T47D (cell line): ENCODE measurements at places on chromosomes 2 and 18.

DNA sequence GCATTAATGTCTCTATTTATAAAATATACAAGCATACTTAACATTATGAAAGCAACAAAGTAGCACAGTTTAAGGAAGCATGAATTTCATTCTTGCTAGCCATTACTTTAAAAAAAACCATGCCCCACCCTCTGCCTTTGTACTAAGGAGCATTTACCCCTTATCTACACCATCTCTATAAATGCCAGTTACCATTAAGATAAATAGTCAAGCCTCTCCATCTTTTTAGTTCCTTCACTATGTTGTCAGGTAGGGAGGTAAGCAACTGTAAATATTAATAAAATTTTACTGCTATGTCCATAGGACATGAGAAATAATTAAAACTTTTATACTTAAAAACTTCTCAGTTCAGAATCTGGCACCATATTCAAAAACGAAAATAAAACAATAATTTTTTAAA lies 42.1 kb downstream of the ROCK1 start:
- DNase-seq: no peak

DNA sequence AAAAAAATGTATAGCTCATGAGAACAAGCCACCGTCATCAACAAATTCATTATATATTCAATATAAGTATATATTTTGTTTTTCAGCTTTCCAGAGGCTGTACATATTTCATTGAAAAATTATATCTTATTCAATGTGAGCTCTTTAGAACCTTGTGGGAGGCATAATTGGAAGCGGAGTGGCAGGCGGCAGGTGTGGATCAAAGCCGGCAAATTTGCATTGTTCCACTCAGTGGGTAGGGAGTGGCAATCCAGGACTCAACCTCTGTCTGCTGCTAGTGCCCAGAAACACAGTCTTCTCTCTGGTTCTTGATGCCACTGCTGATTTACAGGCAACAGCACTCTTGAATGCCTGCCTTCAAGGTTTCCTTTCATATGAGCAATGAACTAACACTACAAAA lies 46.9 kb downstream of the GCA start:
- no peak for DNase-seq

- no peak for DNase-seq
Observed at GRCh38 chr18:72375618-72376017, 168.5 kb downstream of the CBLN2 start.

GRCh38 chr2:26598336-26598995 lies 42.7 kb downstream of the CIB4 start:
- no peak for DNase-seq

- no peak for DNase-seq
Observed at GRCh38 chr2:85253890-85254289, 73.9 kb downstream of the TGOLN2 start.

DNA sequence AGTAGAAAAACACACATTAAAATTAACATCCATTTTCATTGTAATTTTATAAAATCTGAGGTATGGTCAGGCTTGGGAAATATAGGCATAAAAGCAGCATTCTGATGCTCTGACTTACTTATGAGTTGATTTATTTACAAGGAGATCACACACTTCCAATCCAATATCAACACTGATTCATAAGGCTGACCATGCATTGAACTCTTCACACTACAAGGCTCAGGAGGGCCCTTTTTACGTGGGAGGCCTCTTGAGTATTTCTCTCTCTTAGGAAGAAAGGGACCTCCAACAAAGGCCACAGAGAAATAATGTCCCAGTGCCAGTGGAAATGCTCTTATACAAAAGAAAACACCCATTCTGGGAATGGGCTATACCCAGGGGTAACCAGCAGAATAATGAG lies 222.8 kb downstream of the NAPG start:
- DNase-seq: no peak

GRCh38 chr2:200863782-200864175 lies 679 bp downstream of the CLK1 start:
- DNase-seq: no peak

DNA sequence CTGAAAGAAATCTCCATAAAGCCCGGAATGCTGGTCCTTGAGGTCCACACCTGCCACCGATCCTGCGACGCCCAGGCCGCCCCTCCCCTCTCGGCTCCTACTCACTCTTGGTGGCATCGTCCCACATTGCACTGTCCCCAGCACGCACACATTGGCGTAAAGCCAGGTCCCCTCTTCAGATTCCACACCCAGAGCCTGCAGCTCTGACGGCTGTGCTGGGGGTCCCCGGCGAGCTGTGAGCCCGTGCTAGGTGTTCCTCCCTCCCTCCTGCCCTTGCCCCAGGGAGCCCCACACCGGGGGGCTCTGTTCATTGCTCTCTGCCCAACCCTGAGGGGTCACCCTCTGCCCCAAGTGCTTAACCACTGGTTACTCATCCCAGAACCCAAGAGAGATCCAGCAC lies 8.5 kb downstream of the TPO start:
- DNase-seq: no peak

DNA sequence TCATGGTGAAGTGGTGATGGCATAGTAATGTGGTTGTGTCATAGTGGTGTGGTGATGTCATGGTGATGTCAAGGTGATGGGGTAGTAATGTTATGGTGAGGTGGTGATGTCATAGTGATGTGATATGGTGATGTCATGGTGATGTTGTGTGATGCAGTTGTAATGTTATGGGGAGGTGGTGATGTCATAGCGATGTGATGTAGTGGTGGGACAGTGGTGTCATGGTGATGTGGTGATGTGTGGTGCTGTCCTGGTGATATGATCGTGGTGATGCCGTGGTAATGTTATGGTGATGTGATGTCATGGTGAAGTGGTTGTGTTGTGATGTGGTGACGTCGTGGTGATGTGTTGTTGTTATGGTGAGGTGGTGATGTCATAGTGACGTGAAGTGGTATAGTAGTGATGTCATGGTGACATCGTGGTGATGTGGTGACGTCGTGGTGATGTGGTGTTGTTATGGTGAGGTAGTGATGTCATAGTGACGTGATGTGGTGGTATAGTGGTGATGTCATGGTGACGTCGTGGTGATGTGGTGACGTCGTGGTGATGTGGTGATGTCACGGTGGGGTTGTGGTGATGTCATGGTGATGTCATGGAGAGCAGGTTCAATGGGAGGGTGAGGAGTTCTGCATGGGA lies 242.7 kb upstream of the MYT1L start:
- no peak for DNase-seq

- DNase-seq: no peak
Observed at GRCh38 chr2:36348721-36349120, 6.9 kb upstream of the CRIM1 start.

- no peak for DNase-seq
Observed at GRCh38 chr18:44671914-44672313, 8.8 kb upstream of the SETBP1 start.
